Upper lobe of left lung (tissue), 6 donors: ENCODE measurements at places on chromosomes 4 and X. TPM values are rescaled to one million over a fixed set of nuclear protein-coding genes. Genes with fewer than 3 reads are reported as not detected.

Gene OPRPN
- total RNA-seq: not detected

GRCh38 chr4:171266671-171267070 lies 546.5 kb upstream of the GALNTL6 start:
- DNase-seq: no peak

DNA sequence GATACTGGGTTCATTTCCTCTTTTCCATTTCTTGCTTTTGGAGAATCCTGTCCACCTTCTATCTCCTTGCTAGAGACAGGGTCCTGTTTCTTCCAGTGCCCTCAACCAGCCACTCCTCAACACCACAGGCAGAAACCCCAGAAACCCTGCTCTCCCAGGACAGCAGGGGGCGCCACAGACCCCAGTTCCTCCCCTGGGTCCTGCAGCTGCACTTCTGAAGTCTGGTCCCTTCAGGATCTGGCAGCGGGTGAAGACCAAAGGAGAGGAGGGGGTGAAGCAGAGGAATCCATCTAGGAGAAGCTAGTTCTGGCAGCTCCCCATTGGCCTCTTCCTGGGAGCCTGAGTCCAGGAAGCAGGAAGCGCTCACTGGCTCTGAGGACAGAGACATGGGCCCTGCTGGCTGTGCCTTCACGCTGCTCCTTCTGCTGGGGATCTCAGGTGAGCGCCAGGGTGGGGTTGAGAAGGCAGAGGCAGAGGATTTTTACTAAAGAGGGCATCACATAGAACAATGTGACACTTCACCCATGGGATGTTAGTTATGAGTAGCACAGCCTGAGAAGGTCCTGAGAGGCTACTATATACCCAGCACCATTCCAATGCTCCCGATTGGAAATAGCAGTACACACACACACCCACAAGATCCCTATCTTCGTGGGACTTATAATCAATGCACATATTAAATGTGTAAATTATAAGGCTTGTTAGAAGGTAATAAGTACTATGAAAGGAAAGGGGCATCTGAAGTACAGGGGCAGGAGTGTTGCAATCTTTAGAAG lies at the start of gene PRSS48:
Gene PRSS48, plus strand, starts transcription at position 375 of the 776 bp plus-strand sequence. Its CDS starts 12 bp downstream, at position 387.
- no peak for DNase-seq

DNA sequence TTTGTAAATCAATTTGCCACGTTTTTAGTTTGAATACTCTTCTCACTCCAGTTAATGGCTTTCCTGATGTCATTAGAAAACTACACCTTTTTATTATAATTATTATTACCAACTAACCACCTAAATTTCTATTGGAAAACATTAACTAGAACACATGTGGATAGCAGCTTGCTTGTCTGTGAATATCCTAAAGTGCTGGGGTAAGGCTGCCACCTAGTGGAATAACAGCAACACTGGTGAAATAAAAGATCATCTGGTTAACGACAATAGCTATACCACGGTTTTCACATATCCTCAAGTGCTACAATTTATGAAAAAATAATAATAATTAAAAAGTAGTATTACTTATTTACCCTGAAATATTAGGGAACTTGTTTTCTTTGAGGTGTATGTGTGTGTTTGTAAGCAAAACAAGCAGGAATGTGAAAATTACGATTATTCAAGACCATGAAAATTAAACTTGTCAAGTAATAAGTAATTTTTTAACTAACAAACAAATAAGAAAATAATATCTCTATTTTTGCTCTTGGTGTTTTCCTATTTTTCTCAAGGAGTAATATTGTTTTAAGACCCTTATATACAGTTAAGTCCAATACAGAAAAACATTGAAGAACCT lies 130.1 kb upstream of the TECRL start:
- no peak for DNase-seq

DNA sequence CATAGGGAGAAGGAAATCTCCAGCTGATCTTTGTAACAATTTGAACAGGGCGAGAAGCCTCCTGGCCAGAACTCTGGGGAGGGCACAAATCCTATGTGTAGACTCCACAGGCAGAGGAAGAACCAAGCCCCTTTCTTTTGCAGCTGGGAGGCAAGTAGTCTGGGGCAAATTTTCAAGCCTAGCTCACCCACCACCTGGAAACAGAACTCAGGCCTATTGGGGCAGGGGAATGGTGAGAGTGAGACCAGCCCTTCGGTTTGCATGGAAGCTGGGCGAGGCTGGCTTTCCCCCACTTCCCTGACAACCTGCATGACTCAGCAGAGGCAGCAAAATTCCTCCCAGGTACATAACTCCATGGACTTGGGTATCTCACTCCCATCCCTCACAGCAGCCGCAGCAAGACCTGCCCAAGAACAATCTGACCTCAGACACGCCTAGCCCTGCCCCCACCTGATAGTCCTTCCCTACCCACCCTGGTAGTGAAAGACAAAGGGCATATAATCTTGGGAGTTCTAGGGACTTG lies 138.2 kb downstream of the EMCN start:
- no peak for DNase-seq

GRCh38 chr4:96093057-96093456 lies 253.2 kb downstream of the PDHA2 start:
- DNase-seq: no peak

DNA sequence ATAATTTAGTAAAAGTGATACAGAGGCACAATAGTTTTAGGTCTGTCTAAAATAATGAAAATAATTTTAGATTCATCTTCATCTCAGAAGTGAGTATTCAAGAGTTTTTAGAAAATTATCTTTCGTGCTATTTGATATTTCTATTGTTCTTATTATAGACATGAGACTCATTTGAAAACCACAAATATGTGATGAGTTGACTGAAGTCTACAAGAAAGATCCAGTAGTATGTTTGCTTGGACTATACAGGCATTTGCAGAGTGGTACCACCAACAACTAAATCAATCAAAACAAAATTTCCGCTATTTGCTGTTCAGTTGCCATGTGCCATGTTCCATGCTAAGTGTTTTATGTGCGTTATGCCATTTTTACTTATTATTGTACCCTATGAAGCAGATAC lies 1318.5 kb downstream of the STIM2 start:
- DNase-seq: no peak

Gene RS1
- total RNA-seq: 1.0 TPM

Gene MAPK10
- 24.5 TPM for total RNA-seq

DNA sequence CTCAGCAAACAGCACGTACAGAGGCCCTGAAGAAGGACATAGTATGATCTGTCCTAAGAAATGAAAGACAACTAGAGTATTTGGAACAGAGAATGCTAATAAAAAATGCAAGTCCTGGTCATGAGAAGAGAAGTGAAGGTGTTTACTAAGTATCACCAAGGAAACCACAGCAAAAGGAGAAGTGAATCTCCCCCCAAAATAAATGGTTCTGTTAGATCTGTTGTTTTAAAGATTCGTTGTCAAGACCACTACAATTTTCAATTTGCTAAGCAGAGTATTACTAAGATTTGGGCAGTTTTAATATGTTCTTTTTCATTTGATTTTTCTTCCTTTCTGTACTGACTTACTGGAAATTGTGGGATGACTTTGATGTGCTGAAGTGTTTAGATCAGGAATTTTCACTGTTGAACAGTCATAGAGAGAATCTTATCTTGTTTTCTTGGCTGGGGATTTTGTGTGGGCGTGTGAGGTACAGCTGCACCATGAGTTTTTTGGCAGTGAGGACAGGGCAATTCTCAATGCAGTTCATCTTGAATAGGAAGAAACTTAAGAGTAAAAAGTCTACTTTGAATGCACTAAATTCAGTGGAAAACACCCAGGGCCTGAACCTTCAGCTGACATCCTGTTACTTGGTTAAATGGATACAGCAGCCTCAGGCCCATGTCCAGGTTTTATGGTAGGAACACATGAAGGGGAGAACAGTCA lies 132.2 kb downstream of the STIM2 start:
- DNase-seq: no peak

DNA sequence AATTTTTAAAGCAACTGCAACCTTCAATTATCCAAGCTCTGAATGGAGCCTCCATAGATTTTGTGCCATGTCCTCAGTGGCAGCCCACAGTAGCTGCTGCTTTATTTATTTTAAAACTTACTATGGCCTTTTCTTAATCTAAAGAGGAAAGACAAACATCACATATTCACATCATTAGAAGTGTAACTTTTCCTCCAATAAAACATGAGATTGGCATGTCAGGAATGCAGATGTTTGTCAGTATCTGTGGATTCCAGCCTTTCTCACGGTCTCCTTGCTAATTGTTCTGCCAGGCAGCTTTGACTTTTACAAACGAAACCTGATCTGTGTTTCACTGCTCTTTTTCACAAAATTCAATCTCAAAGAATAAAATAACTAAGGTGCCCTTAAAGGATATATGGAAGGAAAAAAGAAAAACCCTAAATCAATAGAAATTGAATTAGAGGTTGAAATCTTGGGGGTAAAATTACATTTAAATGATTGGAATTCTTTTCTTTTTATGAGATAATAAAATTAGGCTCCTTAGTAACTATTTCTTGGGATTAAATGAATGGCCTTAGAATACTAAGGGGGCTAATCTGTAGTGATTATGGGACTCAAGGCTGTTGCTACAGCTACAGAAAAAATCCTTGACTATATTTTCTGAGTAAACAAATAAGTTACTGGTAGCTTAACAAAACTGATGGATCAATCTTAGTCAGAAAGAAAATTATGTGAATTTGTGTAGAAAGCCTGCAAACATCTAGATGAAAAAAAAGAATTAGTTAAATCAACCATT lies 151.3 kb downstream of the RTL9 start:
- DNase-seq: no peak

Gene ADGRG4
- 0.10 TPM for total RNA-seq
